ENCODE measurements at places on chromosomes 2 and 18.

DNA sequence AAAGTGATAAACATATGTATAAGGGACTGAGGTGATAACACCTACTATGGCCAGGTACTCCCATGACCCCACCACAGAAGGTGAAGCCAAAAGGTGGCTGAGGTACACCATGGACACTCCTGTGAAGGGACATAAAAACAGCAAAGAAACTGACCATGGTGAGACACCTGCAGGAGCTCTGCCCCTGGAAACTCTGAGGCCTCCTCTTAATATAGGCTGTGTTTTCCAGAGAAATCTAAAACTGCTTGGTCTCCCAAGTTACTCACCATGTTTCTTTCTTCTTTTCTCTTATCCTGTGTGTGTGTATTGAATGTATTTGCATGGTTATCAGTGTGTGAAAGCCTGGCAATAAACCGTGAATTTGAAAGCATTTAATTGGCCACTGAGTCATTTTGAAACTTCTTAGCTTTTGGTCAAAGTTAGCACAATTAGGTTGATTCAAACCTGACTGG lies 739.3 kb upstream of the GCFC2 start:
- no peak for DNase-seq

DNA sequence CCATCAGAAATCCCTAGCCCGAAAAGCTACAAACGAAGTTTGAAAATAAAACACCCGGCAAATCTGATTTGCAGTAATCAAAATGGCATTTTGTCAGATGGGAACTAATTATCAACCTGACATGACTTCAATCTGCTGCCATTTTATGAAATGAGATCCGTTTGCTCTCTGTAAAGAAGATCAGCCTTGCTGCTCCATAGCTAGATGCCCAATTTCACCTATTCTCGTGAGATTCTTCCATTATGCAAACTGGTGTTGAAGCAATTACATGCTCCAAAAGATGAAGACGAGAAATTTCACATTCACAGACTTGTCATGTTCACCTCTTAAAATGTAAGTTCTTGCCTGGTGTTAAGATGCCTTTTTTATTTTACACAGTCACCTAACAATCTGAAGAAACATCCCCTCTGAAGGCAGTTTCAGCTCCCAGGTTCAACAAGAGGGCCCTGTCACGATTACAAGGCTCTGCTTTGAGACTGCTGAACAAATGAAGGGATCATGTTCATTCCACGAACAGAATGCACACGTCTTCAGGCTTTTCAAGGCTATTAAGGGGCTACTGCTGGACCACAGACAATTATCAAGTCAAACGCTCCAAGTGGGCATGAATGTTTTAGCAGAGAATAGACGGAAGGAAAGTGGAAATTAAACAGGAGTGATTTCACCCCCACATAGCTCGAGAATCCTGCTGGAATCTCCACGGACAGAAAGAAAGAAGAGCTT lies 172.6 kb upstream of the PID1 start:
- no peak for DNase-seq

- DNase-seq = peak; percentile 90
Observed at GRCh38 chr2:171956135-171956825, 34.0 kb downstream of the HAT1 start.

- no peak for DNase-seq
Observed at GRCh38 chr2:216257089-216257488, 115.2 kb downstream of the MARCHF4 start.

GRCh38 chr2:128503399-128504245 lies 185.0 kb upstream of the HS6ST1 start:
- DNase-seq = no peak

- no peak for DNase-seq
Observed at GRCh38 chr2:105882341-105882740, 137.6 kb downstream of the NCK2 start.

DNA sequence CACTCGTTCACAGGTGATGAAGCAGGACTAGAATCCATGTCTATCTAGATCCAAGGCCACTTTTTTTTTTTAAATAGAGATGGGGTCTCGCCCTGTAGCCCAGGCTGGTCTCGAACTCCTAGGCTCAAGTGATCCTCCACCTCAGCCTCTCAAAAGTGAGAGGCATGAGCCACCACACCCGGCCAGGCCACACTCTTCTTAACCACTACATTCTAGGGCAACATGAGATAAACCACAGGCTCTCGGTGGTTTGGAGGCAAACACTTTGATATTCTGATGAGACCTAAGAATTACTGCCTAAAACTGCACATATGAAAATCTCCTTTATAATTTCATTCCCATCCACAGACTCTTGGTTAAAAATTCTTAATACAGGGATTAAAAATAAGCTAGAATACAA lies 51.8 kb downstream of the USP34 start:
- DNase-seq = no peak

DNA sequence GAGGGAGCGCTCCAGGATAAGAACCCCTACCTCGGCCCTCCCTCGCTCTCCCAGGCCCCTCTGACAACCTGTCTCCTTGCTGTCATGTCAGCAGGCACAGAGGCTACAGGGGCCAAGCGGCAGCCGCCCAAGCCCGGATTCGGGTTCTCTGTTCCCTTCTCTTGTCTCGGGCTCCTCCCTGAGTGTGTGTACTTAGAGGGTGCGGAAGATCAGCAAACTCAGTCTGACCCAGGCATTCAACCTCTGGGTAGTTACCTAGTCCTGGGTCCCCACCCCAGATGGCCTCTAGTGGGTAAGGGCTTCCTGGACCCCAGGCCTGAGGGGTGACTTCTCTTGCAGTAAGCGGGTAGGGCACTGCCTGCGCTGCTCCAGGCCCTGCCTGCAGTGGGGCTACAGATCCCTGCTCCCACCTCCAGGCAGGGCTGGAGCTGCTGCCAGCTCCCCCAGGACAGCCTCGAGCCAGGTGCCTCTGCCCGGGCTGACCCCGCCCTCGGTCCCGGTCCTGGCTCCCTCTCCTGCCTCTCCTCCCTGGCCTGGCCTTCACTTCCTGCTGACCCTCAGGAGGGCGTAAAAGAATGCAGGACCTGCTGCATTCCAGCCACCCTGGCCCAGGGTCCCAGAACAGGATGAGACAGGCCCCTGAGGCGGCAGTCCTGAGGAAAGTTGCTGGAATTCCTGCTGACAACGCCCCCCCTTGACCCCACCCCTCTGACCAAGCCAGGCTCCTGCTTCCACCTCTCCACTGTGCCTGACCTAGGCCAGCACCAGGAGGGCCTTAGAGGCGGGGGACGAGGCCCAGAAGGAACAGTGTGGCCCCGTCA lies 22.0 kb downstream of the GPC1 start:
- DNase-seq = no peak

DNA sequence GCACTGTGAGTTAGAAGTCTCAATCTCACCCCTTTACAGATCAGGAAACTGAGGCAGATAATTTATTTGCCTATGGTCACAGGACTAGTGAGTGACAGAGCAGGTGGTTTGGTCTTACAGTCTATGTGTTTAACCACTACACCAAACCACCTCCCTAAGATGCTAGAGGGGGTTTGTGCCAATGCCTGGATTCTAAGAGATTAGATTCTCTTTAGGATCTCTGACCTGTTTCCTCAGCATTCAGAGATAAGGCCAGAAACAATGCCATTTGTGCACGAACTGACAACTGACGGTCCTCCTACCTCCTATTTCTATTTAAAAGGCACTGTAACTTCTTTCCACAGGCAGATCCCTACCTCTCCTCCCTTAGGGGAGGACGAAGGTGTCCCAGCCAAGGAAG lies 2.3 kb upstream of the SLC20A1 start:
- no peak for DNase-seq

DNA sequence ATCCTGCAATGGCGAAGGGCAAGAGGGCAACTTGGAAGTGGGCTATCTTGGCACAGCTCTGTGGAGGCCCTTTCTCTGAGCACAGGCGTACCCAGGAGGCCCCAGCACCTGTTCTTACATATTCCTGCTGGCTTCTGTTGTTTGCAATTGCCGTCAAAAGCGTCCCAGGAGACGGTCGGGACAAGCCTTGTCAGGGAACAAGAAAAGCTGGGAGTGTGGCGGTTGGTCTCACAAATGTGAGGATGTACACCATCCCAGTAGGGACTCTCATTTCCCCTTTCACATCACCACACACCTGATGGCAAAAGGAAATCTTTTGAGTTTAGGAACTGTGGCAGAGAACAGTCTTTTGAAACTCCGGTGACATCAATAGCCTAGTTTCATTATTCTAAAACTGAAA lies 94.7 kb upstream of the EFEMP1 start:
- DNase-seq = no peak

DNA sequence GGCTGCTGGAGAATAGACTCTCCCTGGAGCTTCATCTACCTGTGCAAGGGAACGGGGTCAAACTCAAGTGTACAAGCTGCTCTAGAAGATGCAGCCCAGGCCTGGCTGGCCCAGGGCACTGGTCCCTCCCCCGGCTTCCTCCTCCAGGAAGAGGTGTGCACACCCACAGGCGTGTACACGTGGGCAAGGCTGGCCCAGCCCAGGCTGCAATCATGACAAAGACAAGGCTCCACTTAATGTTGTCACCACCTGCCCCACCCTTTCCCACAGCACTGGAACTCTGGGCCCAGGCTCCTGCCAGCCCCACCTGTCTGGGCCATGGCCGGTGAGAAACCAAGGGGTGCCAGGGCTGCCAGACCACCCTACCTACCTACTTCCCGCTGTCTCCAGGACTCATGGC lies 29.6 kb upstream of the ALPP start:
- no peak for DNase-seq

DNA sequence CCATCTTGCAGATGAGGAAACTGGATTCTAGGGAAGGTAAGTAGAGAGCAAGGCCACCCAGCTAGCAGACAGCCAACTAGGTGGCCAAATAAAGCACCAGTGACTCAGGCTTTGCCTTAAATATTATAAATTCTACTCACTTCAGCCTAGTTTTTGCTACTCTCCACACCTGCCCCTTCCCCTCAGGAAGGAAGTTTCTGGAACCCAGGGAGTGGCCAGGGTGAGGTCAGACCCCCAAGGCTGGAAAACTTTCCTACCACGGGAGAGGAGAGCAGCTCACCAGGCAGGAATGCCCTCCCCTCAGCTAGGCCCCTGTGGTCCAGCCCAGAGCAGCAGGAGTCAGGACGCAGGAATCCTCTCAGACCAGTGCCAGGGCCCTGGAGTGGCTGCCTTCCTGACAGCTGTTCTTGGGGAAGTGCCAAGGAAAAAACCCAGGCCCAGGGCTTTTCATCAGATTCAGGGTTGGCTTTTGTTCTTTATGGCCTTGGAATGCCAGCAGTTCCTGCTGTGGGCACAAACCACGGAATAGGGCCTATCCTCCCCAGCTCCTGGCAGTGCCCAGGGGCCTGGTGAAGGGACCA lies 5.1 kb upstream of the PAX8 start:
- DNase-seq = no peak

- DNase-seq = no peak
Observed at GRCh38 chr2:213868526-213868925, 542.3 kb upstream of the VWC2L start.

GRCh38 chr2:190469771-190470170 lies 61.6 kb downstream of the MFSD6 start:
- no peak for DNase-seq

DNA sequence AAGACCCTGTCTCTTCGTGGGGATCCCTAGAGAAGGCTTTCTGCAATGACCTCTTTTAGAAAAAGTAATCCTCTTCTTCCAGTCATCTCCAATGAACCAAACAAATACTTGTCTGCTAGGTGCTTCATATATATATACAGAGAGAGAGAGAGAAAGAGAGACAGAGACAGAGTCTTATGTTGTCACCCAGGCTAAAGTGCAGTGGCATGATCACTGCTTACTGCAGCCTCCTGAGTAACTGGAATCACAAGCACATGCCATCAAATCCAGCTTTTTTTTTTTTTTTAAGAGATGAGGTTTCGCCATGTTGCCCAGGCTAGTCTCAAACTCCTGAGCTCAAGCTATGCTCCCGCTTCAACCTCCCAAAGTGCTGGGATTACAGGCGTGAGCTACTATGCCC lies 18.6 kb upstream of the PKDCC start:
- DNase-seq = no peak

- no peak for DNase-seq
Observed at GRCh38 chr2:1727101-1727771, 17.1 kb downstream of the PXDN start.

- DNase-seq = no peak
Observed at GRCh38 chr2:38509314-38509946, 93.3 kb downstream of the HNRNPLL start.

Measured in SIG-M5 (cell line).